CD4-positive, alpha-beta T cell treated with Interleukin-6 for 4 hours (primary cell): ENCODE measurements at places on chromosomes 13 and 19.
A peak's percentile ranks its signal among the peaks of the same experiment; 100 is the strongest.

DNA sequence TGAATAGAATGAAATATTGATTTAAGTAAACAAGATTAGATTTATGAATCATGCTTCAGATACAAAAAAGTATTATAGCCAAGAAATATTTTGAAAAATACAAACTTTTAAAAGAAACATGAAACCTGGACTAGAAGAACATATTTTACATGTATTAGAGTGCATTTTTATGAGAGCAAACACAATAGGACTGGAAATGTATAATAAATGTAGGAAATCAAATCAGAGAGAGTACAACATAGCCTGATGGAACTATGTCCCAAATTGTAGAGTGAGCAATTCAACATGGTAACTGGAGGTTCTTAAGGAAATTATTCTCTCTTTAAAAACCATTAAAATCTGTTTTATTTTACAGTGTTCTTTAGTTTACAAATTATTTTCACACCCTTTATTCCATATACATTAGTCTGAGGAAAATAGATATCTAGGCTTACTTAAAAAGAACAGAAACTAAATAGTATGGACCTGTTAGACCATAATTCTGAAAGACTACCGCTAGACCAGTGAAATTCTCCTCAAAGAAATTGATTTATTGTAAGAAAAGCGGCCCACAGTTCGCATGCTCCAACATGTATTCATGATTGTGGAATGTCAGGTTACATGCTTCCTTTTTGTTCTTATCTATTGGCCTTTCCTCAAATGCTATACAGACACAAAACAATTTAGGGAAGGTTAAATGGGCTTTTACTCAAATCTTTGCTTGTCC is 1526.5 kb upstream of the SLC10A2 start:
- DNase-seq: no peak

- no peak for DNase-seq
Observed at GRCh38 chr13:79245937-79246577, 160.0 kb downstream of the RBM26 start.

- DNase-seq: no peak
Observed at GRCh38 chr13:50831512-50831911, 12.0 kb downstream of the DLEU7 start.

GRCh38 chr19:5877882-5878281 is 7.5 kb upstream of the FUT5 start:
- no peak for DNase-seq

DNA sequence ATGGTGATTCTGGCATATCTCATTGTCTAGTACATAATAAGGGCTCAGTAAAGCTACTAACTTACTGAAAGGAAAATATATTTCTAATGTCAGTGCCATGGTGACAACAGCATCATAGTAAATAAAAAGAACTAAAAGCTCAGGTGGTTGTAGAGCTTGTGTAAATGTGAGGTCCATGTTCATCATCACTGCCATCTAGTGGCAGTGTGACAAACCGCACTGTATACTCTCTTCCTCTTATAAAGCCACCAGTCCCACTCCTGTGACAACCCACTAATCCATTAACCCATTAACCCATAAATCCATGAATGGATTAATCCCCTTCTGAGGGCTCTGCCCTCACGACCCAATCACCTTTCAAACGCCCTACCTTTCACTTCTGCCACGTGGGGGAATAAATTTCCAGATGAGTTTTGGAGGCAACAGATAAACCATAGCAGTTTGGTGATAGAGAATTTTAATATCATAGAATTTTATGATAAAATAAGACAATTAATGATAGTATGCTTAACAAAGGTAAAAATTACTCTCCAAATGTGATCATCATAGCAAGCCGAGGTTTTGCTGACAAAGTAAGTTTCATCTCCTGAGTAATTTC is 160.4 kb upstream of the SGCG start:
- DNase-seq: peak; percentile 18

DNA sequence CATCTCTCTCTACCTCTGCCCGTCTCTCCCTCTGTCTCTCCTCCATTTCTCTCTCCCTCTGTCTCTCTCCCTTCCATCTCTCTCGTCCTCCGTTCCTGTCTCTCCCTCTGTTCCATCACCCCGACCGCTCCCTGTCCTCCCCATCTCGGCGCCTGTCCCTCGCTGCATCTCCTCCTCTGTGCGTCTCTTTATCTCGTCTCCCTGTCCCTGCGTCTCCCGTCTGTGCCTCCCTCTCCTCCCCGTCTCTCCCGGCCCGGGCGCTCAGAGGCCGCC is 4.6 kb downstream of the GRIN2D start:
- DNase-seq: no peak

GRCh38 chr19:290372-291005 is 714 bp downstream of the PLPP2 start:
- peak; percentile 45 for DNase-seq

- no peak for DNase-seq
Observed at GRCh38 chr13:22012686-22013085, 341.8 kb downstream of the FGF9 start.

GRCh38 chr13:60790620-60791019 is 393.6 kb downstream of the TDRD3 start:
- no peak for DNase-seq

DNA sequence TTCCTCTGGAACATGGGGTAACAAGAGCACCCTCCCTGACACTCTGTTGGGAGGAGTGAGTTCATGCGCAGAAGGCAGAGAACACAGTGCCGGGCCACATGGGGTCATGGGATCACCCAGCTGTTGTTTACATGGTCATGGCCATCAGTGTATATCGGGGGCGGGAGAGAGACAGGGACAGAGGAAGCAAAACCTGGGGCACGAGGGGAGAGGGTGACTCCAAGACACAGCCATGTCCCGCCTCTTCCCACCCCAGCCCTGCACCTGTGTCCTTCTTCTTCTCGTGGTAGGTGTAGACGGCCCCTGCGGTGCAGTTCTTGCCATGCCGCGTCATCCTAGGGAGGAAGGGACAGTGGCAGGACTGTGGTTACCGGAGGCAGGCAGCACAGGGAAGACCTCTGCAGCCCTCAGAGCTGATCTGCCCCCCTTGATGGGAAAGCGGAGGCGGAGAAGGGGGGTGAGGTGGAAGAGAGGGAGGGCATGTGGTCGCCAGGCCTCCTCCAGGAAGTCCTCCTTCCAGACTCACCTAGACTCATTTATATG is 19.9 kb downstream of the NOSIP start:
- peak; percentile 68 for DNase-seq

- no peak for DNase-seq
Observed at GRCh38 chr13:72004784-72005374, 137.9 kb upstream of the DACH1 start.

DNA sequence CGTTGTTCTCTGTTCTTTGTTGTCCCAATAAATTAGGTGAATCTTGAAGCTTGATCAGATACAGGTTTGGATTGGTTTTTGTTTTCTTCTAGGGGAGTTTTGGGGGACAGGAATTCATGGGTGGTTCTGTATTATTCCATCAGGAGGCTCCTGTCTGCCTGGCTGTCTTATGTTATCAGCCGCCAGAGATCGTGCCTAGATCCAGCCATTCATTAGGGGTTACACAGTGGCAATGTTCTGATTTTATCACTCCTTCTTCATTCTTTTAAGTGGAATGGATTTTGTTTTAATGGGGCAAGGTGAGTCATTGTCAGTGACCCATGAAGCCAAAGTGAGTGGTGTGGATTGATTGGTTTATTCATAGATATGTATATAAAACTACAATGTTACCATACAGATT is 71.9 kb downstream of the CHST8 start:
- no peak for DNase-seq

- DNase-seq: no peak
Observed at GRCh38 chr13:79593641-79594275, 112.8 kb downstream of the NDFIP2 start.

- no peak for DNase-seq
Observed at GRCh38 chr13:42656161-42656560, 82.2 kb downstream of the TNFSF11 start.

DNA sequence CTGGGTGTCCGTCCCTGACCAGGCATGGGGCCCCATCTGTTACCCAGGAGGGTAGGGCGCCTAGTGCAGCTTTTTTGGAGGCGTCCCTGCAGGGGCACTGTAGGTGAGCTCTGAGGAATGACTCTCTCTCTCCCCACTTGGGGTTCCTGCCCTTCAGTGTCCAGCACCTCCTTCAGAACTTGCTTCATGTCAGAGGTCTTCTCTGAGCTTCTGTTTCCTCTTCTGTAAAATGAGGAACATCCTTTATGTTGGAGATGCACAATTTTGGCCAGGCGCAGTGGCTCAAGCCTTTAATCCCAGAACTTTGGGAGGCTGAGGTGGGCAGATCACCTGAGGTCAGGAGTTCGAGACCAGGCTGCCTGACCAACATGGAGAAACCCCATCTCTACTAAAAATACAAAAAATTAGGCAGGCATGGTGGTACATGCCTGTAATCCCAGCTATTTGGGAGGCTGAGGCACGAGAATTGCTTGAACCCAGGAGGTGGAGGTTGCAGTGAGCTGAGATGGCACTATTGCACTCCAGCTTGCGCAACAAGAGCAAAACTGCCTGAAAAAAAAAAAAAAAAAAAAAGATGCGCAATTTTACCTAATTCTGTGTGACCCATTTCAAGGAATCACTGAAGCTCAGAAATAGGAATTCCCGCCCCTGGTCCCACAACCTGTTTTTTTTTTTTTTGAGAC is 15.2 kb upstream of the PIK3R2 start:
- no peak for DNase-seq

GRCh38 chr13:77448689-77449088 is 86.8 kb upstream of the SCEL start:
- DNase-seq: no peak

- no peak for DNase-seq
Observed at GRCh38 chr19:5534787-5535586, 32.8 kb downstream of the TINCR start.

DNA sequence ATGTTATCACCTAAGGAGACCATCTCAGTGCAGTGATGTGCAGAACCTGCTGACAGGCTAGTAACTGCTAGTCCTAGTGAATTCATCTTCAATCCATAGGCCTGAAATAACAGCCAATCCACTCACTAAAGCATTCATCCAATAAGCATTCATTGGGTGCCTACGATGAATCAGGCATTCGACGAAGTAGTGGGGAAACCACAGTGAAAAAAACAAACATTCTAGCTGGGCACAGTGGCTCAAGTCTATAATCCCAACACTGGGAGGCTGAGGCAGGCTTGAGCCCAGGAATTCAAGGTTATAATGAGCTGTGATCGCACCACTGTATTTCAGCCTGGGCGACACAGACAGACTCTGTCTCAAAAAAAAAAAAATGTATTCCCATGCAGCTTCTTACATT is 135.6 kb downstream of the RNF17 start:
- DNase-seq: no peak

DNA sequence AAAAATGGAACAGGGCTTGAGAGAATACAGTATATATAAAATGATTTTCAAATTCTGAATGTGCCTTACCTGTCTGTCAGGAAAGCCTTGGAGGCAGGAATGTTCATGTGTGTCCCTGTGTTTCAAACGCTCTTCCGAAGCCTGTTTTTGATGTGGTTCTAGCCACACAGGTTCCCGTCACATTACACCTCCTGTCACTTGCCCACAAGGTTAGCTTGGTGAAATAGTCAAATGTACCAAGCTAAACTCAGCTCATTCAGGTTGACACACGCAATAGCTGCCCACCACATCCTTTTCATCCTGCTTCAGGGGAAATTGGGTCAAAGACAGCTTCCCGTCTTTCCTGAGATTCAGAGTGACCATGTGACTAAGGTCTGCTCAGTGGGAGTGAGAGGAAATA is 574.0 kb downstream of the EFNB2 start:
- no peak for DNase-seq

DNA sequence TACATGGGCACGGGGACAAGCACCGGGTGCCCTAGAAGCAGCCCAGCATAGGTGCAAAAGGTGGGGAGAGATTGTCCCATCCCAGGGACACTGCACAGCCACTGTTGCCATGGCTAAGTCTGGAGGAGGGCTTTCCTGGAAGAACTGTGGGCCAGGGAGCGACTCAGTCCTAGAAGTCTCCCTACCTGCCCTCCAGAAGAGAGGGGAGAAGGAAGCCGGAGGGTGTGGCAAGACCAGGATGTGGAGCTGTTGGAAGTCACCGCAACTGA is 2.3 kb upstream of the FBN3 start:
- no peak for DNase-seq

- no peak for DNase-seq
Observed at GRCh38 chr13:94322925-94323763, 156.3 kb downstream of the DCT start.

- DNase-seq: no peak
Observed at GRCh38 chr19:42233106-42233505, 9.3 kb downstream of the GSK3A start.

DNA sequence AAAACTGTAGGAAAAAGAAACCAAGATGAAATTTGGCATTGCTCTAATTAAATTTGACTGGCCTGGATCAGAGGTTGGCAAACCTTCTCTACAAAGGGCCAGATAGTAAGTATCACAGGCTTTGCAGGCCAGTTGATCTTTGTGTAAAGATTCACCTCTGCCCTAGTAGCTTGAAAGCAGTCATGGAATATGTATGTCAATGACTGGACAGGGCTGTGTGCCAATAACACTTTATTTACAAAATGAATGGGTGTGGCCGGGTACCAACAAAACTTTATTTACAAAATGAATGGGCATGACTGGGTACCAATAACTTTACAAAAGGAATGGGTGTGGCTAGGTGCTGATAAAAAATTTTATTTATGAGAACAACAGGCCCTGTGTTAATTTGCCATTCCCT is 20.0 kb downstream of the SIN3B start:
- no peak for DNase-seq

DNA sequence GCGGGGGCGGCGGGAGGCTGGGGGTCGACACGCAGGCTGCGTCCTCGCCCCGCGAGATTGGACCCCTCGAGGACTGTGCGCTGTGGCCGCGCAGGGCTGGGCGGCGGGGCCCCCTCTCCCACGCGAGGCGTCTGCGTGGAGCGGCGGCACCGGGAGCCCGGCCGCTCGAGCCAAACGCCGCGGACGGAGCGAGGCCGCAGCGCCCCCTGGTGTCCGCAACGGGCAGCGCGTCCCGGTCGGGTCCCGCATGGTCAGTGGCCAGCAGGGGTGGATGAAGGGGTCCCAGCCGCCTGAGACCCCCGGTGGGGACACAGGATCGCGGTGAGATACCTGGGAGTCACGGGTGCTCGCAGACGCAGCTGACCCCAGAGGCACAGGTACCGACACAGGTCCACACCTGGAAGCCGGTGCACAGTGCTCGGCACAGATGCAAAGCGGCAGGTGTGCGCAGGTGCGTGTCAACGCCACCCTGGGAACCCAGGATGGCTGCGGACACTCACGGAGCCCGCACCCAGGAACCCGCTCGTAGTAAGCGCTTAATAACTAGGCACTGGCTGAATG is 2.1 kb upstream of the CIRBP start:
- DNase-seq: peak; percentile 71

DNA sequence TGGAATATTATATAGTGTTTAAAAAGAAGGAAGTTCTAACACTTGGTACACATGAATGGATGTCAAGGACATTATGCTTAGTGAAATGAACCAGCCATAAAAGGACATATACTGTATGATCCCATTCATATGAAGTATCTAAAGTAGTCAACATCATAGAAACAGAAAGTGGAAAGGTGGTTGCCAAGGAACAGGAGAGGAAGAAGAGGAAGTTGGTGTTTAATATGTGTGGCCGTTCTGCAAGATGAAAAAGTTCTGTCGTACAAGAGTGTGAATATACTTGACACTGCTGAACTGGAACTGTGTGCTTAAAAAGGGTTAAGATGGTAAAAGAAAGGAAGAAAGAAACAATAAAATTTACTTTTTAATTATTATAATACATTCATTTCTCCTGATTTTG is 33.1 kb upstream of the C1QTNF9 start:
- no peak for DNase-seq
